DMS153 (cell line): ENCODE measurements at places on chromosomes 7 and 10.

DNA sequence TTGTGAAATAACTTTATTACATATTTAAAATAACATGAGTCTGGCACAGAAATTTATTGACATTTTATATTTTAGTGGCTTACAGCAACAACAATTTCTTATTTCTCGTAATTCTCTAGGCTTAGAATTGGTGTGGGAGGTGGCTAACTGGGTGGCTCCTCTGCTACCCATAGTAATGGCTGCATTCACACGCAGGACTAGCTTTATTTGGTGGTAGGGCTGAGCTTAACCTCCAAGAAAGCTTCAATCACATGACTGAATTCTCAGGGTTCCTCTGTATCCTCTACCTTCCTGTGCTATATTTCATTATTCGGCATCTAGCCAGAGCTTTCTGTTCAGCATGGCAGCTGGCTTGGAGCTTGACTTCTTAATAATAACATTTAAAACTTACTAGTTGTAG lies 138.8 kb downstream of the ZWINT start:
- DNase-seq: no peak

DNA sequence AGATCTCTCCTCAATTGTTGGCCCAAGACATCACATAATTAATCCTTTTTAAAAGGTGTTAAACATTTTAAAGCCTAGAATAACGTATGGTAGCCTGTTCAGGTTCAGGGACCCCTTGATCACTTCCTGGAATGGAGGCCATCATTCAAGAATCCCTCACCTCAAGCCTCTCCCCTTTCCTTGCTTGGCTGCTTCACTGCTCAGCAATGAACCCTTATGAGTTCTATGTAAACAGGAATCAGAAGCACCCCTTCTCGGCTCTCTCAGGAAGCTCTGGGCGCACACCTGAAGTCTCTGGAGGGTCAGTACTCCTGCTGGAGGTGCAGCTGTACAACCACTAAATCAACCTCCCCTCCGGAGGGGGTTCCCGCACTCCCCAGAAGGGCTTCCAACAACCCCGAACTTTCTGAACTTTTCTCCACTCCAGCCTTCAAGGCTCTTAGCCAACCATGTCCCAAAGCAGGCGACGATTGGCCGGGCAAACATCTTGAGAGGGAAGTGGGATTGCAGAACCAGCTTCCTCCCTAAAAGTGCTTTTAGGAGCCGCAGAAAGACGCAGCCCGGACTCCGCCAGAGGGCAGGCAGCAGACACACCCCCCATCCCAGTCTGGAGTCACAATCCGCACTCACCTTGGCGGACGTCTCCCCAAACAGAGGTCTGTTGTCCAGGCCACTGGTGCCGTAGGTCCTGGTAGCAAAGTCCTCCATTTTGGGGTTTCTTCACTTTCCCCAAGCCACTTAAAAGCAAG lies 562 bp downstream of the TMEM243 start:
- no peak for DNase-seq

- DNase-seq: no peak
Observed at GRCh38 chr10:4280461-4281189, 495.6 kb upstream of the KLF6 start.

GRCh38 chr7:135784013-135784412 lies 35.4 kb upstream of the FAM180A start:
- no peak for DNase-seq

- DNase-seq: no peak
Observed at GRCh38 chr10:132387764-132388210, 9.2 kb upstream of the PWWP2B start.

GRCh38 chr7:27678617-27679260 lies 16.1 kb upstream of the HIBADH start:
- DNase-seq: no peak

DNA sequence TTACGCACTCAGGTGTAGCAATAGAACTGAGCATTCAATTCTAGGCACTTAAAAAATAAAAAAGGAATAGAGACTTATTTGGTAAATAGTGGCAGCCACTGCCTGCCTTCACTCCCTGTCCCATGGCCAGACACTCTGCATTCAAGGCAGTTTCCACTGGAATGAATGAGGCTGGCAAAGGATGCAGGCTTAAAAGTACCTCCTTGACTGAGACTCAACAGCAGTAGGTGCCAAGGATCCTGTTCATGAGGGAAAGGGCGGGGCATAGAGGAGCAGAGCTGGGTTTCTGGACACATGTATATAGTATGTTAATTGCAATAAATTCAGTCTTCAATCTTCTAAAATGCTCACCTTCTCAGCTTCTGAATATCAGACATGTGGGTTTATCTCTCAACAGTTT lies 242.6 kb downstream of the PHF14 start:
- DNase-seq: no peak

DNA sequence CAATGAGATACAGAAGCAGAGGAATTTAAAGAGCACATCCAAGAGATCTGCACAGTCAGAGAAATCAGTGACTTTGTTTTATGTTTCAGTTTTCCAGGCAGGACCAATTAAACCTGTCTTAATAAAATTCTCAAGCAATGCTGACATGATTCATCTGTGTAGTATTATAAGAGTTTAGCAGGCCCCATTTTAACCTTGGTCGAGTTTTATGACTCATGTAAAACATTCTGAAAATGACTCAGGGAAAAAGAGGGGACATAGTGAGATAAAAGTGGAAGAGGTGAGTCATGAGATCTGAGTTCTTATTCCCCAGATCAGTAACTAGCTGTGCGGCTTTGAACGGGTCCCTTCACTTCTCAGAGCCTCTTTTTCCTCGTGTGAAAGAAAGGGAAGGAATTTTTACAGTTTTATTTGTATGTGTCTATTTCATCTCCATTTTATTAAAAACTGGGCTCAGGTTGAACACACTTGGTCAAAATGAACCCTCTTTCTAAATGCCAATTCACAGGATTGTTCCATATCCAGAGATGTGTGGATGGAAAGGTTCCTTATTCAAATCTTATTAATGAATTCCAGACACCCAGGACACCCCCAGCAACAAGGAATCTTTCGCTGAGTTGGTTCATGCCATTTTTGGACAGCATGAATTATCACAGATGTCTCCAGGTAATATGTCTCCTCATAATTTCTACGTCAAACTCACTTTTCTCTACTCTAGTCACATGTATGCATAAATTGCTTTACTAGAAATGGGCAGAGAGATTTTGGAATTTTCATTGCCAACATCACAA lies 143.2 kb downstream of the JAZF1 start:
- DNase-seq: no peak

GRCh38 chr7:154916856-154917807 lies 85.8 kb downstream of the PAXIP1 start:
- DNase-seq: no peak

DNA sequence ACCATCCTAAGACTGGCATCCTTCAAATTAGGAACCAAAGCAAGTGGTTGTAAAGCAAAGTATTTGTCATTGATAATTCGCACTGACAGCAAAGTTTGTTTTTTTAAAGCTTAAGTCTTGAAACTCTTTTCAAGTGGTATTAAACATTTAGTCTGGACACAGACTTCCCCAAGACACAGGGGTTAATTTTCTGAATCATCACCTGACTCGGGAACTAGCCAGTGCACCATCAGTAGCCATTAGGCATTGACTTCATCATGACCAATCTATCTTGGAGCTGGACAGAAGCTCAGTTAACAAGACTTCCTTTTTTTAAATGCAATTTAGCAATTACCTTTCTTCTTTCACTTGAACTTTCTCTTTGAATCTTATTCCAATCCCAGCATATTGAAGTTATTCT lies 210.6 kb downstream of the ZNF365 start:
- DNase-seq: no peak

- no peak for DNase-seq
Observed at GRCh38 chr7:78704504-78704903, 749.0 kb downstream of the MAGI2 start.

GRCh38 chr7:22921386-22922086 lies 92.4 kb downstream of the HYCC1 start:
- DNase-seq: no peak

DNA sequence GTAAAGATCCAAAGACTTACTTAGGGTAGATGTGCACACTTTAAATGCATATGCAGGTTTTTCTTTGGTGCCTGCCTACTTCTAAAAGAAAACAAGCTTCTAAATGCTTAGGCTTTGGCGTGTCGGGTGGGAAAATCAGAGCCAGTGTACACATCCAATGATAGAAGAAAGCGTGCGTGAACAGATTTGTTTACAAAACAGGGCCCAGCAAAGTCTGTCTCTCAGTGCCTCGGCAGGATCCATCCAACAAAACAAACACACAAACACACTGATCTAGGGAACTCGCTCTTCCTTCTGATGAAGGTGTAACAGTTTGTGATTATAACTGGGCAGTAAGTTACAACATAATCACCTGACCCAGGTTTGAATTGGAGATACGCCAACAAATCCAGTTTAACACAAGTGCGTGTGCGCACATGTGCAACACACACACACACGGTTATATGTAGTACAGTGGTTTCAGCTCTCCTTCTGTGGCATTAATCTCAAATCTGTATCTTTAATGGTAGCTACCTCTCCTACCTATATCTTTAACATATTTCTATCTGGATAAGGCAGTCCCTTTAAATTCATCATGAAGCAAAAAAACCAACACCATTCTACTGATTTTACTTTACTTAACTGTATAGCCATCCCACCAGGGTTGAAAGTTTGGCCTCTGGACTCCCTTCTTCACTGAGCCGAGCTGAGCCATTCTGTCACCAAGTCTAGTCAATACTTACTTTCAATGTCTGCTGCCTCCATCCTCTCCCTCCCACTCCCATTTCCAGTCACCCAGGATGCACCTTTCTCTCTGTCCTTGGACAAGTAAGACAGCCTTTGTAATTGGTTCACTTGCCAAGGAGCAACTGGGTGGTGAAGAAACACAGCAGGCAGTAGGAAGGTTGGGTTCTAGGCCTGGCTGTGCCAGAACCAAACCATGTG lies 184.4 kb upstream of the KLF14 start:
- no peak for DNase-seq

DNA sequence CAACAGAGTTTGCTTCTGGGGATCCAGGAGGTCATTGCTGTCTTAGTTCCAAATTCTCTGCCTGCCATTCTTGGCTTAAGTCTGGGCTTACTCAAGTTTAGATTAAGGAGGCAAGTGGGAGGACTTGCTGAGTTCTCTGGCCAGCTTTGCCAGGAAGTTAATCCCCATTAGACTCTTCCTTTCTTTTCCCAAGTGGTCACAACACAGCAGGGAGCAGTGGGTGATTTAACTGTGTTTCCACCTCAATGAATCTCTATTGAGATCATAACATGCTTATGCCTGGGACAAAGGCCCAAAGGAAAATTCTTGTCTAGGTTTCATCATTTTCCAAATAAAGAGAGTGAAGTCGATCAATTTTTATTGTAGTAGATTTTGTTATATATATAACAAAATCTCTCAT lies 1159.6 kb downstream of the SORCS3 start:
- DNase-seq: no peak

DNA sequence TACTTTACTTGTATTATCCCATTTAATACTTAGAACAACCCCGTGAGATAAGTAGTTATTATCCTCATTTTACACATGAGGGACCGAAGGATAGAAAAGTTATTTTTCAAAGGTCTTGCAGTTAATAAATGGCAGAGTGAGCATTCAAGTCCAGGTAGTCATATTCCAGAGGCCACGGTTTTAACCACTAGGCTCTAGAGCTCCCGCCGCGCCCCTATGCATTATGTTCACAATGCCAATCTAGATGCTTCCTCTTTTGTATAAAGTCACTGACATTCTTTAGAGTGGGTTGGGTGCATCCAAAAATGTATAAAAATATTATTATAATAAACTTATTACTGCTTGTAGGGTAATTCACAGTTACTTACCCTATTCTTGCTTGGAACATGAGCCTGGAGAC lies 11.4 kb upstream of the CFAP69 start:
- no peak for DNase-seq

DNA sequence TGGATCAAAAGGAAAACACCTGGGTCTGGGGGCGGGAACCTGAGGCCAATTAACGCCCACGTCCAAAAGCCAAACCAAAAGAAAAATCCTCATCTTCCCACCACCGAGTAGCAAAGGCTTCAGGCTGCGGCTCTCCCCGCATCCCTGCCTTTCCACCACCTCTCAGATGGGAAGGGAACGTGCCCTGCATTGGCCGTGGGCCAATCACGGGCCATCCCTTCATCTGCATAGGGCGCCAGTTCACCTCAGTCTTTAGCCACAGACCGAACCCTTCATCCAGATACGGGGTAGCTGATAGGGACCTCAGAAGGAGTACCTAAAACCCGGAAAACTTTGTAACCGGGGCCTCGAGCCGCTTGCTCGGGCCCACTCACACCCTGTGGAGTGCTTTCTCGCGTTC lies 626 bp downstream of the PRPF18 start:
- no peak for DNase-seq

DNA sequence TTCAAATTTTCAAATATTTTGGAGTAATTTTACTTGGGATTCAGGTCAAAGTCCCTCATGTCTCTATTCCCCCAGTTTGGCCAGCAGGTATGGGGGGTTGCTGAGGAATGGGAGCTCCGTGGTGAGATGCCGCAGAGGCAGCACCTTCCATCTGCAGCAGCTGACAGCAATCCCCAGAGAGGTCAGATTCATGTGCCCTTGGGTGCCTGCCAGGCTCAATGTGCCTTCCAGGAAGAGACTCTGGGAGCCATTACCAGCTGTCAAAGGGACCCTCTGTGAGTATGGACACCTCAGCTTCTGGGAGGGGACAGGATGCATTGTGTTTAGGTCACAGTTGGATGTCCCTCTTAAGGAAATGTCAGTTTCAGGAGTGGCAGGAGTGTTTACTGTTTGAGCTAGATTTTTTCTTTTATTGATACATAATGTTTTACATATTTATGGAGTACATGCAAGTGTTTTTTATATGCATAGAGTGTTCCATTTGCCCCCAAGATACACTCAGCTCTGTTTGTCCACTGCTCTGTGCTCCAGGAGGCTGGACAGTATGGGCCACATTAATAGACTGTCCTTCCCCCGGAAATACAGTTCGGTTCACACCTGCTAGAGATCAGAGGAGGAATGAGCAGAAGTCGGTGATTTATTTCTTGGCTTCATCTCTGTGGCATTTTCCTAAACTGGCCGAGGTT lies 75.3 kb upstream of the GRB10 start:
- DNase-seq: peak; percentile 95

GRCh38 chr7:158649279-158649678 lies 55.3 kb downstream of the NCAPG2 start:
- DNase-seq: no peak
